ENCODE measurements at places on chromosomes 13 and 19.

GRCh38 chr13:75725736-75726135 lies 89.6 kb downstream of the LMO7 start:
- DNase-seq = no peak

DNA sequence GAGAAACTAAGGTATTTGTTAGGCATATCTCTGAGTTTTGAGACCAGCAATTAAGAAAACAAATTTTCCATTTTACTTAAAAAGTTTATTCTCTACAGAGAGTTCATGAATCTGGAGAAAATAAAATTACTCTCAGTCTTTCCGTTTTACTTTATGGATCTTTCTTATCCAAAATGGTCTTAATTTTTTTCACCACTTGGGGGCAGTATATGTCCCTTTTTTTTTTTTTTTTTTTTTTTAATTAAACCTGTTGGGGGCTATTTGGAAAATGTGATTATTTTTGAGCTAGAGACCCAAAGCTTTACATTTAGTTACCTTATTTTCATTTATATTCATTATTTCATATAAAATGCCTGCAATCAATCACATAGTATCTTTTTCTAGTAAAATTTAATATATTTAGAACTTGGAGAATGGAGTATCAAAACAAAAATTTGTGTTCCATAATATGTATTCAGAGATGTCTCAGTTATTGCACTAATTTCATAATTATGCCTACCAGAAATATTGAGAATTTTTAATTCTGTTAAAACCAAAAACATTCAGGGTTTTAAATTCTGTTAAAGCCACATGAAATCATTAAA lies 27.1 kb downstream of the PIBF1 start:
- DNase-seq = no peak

DNA sequence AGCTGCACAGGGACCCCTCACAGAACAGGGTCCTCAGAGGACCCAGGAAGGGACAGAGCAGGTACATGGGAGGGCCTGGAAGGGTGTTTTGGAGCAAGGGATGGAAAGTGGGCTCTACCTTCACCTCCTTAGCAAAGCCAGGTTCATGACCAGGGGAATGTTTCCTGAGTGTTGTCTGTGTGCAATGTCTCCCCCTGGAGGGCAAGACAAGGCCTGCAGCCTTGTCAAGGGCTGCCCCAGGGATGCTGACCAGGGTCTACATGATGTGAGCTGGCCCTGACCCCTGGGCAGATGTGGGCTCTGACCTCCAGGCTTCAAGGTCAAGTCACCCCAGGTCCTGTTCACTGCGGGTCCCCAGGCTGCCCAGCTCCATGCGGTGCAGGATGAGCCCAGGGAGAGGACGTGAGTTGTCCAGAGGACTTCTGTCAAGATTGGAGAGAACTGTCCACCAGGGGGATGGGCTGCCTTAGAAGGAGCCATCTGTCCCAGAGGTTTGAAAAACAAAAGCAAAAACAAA lies 1.0 kb upstream of the CEACAM1 start:
- no peak for DNase-seq

DNA sequence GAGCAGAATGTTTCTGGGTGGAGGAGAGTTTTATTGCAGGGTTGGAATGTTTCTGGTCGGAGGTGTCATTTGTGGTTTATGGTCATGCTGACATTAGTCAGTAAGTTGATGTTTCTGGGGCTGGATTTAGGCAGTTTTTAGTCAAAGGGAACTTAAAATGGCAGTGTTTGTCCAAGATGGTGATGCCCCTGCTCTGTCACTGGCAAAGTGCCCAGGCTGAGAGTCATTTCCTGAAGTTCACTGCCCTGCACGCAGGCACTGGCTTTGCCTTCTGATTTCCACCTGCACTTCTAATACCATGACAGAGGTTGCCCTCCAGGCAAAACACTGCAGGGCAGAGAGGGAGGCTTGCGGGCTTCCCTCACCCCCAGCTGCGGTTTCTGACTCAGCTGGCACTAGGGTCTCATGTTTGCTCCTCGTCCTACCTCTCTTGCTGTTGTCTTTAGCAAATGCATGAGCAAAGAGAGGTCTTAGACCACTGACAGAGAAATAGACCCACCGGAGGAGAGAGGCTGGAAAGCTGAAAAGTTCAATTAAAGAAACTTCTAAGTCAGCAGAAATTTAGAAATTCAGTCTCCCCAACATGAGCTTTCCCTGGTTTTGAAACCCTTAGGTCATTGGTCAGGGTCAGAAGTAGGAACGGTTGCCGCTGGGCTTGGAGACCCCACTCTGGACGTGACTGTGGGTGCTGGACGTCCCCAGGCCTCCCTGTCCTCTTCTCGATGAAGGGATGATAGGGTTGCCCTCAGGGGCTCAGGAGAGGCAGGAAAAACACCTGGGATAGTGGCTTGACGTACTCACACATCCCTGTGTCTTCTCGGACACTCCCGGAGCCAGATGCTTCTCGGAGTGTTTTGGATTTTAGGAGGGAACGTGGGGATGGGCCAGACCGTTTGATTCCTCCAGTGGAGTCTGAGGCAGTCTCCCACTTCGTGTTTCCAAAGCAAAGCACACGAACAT lies 26.3 kb downstream of the TMEM255B start:
- no peak for DNase-seq

DNA sequence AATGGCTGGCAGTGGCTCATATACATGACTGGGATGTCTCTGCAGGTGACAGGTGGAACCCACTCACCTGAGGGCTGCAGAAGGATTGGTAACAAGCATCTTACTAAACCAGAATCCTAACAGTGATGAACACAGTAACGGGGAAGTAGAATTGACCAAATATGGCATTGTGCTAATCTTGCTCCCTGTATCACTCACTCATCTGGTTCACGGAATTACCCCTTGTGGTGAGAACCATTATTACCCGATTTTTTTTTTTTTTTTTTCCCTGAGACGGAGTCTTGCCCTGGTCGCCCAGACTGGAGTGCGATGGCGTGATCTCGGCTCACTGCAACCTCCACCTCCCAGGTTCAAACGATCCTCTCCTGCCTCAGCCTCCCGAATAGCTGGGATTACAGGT lies 69.5 kb downstream of the PTPRS start:
- DNase-seq = no peak

GRCh38 chr13:113550453-113550852 lies 34.1 kb upstream of the TFDP1 start:
- no peak for DNase-seq

All from esophagus squamous epithelium (tissue), 5 donors.